HepG2 (cell line): ENCODE measurements at places on chromosomes 4 and X.

DNA sequence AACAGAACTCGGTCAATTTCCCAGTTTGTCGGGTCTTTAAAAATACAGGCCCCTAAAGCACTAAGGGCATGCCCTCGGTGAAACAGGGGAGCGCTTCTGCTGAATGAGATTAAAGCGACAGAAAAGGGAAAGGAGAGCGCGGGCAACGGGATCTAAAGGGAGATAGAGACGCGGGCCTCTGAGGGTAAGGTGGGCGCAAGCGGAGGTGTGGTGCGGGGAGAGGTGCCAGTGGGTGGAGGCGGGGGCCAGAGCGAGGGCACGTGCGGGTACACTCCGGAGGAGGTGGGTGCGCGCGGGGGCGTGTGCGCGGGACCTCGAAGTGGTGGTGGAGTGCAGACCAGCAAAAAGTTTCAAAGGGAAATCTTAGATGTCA, 787 bp upstream of the TET2 start:
- DNase-seq, result no peak

- no peak for DNase-seq
These were observed 506.6 kb downstream of the SH3BGRL start for GRCh38 chrX:81708487-81708886.

DNA sequence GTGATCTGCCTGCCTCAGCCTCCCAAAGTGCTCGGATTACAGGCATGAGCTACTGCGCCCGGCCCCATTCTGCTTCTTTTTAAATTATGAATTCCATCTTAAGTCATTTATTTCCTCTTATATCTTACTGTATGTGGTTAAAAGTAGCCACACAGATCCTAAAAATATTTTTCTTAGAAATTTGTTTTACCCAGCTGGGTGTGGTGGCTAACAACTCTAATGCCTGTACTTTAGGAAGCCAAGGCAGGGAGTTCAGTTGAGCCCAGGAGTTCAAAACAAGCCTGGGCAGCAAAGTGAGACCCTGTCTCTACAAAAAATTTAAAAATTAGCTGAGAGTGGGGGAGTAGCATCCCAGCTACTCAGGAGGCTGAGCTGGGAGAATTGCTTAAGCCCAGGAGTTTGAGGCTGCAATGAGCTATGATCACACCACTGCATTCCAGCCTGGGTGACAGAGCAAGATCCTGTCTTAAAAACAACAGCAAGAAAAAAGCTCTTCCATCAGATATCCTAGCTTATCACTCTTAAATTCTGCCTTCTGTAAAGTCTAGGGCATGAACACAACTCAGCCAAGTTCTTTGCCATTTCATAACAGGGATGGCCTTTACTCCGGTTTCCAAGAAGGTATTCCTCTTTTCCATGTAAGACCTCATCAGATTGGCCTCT, 15.1 kb upstream of the AFF1 start:
- no peak for DNase-seq

GRCh38 chrX:18797141-18797540, 89.7 kb downstream of the PPEF1 start:
- DNase-seq, result no peak

DNA sequence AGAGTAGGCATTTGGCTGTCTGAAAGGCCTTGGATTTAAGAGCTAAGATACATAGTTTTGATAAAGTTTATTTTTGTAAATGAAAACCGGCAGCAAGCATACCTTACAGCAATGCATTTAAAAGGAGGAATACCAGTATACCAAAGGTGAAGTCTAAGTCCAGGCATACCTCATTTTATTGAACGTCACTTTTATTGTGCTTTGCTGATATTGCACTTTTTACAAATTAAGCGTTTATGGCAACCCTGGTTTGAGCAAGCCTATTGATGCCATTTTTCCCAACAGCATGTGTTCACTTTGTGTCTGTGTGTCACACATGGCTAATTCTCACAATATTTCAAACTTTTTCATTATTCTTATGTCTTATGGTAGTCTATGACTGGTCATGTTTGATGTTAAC, 8.4 kb upstream of the SLC6A14 start:
- DNase-seq, result no peak

DNA sequence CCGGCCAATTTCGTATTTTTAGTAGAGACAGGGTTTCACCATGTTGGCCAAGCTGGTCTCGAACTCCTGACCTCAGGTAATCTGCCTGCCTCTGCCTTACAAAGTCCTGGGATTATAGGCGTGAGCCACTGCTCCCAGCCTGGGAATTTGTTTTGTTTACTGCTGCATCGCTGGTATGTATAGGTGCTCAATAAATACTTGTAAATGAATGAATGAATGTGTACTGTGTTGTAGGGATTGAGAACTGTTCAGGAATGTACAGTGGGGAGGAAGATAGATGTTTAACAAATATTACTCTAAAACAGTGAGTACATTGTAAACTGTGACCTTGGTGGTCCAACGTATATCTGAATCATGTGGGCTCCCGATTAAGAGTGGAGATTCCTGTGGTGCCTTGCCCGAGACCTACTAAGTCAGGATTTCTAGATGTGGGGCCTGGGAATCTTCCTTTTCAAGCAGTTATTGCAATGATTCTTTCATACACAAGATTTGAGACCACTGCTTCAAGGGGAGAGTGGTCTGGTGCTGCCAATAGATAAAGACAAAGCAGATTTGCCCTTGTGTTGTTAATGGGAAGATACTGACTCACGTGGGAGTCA, 41.0 kb downstream of the WWC2 start:
- peak; percentile 77 for DNase-seq

DNA sequence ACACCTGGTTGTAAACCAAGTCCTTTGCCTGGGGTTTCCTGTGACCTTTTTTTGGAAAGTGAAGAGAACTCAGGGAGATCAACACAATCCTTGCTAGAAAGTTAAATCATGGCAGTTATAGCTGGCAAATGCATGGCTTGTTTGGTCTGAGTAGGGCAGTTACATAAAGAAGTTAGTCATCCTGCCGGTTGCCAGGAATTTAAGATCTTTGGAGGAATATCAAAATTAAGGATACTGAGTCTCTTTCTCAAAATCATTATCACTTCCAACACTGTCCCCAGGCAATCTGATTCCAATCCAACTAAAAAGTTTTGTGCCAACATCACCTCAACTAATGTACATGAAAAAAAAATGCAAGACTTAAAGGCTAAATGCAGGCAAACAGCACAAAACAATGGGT, 40.3 kb downstream of the C4orf54 start:
- no peak for DNase-seq

GRCh38 chr4:111362941-111363361, 740.1 kb upstream of the PITX2 start:
- DNase-seq, result no peak

- DNase-seq, result no peak
These were observed 407.3 kb downstream of the MAPK10 start for GRCh38 chr4:85952528-85952927.

DNA sequence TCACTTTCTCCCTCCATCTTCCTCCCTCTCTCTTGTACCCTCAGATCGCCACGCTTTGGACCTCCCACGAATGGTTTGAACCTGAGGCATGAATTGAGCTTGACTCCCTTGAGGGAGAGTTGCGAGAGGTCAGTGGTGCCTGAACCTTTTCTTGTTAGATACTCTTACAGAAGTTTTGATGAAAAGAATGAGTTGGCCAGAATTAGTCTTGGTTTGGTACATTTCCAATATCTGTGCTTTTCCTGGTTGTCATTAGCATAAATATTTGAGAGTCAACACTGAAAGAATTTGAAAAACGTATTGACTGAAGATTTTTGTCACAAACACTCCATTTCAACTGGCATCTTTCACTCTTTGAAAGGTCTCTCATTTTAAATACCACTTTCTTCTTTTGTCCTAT, 510.6 kb upstream of the DIPK2B start:
- DNase-seq, result no peak

DNA sequence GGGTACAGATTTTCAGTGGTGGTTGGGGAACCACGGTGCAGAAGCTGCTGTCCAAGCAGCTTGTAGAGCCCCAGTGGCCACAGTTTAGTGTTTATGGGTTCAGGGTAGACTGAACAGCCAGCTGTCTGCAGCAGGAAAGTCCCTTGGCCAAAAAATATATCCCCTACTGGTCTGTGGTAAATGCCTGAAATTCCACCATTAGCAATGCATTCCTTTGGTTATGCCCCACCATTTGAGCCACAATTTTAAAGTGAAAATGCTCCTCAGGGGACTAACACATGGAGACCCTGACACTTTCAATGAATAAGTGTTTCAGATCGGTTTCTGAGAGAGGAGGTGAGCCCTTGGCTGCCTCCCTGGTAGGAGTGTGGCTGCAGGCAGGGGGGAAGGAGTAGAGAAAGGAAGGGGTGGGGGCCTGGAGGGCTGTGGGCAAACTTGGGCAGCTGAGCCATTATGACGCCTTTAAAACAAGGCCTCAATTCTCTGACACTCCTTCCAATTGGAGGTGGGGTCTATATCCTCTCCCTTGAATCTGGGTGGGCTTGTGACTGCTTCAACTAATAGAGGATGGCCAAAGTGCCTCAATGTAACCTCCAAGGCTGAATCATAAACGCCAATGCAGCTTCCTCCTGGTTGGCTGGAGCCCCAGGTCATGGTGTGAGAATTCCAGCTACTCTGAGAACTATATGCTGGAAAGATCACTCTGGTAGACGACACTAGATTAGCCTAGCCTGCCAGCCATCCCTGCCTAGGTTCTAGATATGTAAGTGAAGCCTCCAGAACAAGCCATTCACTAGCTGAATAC, 75.8 kb upstream of the ATP6AP2 start:
- DNase-seq, result no peak

GRCh38 chr4:6297266-6297815, 27.7 kb downstream of the WFS1 start:
- no peak for DNase-seq

- DNase-seq, result peak; percentile 75
These were observed 1.8 kb downstream of the ABCD1 start for GRCh38 chrX:153726286-153727122.

DNA sequence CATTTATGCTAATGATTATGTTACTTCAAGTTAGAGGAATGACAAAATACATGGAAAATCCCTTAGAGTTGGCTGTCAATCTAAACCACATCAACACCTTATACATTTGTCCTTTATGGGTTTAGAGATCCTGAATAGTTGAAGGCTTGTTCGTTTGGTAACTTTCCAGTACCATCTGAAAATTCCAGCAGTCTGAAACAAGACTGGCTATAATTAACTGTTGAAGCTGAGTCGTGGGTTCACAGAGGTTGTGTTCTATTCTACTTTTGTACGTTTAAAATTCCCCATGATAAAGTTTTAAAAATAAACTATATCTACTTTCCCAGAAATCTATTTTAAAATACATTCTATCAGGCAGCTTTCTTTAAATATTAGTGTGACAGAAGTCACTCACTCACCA, 73.0 kb downstream of the USP46 start:
- DNase-seq, result no peak

GRCh38 chr4:52984462-52984881, 122.4 kb downstream of the RASL11B start:
- no peak for DNase-seq

- no peak for DNase-seq
These were observed 8.4 kb upstream of the GPM6B start for GRCh38 chrX:13825178-13825762.

- DNase-seq, result no peak
These were observed 663.4 kb upstream of the LCORL start for GRCh38 chr4:18684932-18685331.

GRCh38 chr4:64781737-64782326, 372.6 kb upstream of the TECRL start:
- DNase-seq, result peak; percentile 16

DNA sequence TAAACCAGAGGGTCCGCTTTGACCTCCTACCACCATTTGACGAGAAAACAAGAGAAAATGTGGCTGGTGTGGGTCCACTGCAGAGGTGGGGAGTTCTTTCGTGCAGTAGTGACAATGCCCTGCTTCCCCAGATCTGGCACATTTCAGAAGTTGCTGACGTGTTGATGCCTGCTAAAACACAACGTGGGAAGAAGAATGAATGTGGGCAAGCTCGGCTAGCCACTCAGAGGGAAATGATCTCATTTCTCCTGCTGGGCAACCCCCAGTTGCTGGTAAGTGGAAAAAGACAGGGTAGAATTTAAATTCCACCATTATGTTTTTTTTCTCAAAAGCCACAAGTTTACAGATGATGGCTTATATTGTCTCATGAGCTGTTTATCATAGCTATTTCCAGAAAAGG, 77.9 kb downstream of the LUZP4 start:
- DNase-seq, result no peak

- DNase-seq, result no peak
These were observed 83.6 kb downstream of the REPS2 start for GRCh38 chrX:17030092-17030491.

GRCh38 chr4:105496899-105497298, 23.0 kb upstream of the PPA2 start:
- no peak for DNase-seq

DNA sequence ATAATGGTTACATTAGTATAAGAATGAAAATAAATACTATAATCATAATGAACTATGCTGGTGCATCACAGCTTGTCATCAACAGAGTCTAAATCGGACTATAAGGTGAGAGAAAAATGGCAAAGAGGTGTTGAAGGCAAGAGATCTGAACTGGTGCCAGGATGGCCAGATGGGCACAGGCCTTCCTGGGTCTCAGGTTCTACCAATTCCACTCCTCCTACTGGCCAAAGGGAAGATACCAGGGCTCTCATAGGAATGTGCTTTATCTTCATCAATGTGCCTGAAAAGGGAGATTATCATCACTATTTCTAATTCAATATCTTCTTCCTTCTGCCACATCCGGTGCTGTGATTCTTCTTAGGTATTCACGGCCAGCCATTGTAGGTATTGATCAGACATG, 107.6 kb downstream of the GASK1B start:
- DNase-seq, result peak; percentile 4

DNA sequence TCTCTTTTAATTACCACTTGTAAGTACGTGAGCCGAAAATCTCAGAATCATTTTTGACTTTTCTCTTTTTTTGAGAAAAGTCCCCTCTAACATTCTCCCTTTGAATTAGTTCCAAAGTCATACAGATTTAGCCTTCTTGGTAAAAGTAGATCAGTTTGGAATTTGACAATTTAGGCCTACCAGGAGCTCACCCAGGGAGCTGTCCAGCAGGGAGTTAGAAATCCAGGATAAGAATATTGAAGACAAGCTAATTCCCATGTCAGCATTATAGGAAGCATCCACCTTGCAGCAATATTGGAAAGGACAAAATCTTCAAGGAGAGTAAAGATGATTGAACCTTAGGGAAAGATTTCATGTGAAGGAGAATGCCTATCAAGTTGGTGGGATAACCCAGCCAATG, 352.2 kb upstream of the CPEB2 start:
- DNase-seq, result no peak

GRCh38 chr4:72505314-72505744, 63.7 kb downstream of the ADAMTS3 start:
- DNase-seq, result peak; percentile 24

GRCh38 chr4:40200875-40201801, 4.3 kb downstream of the RHOH start:
- no peak for DNase-seq

- no peak for DNase-seq
These were observed 40.6 kb upstream of the LSM6 start for GRCh38 chr4:146134761-146135445.
